ENCODE measurements at places on chromosomes 4 and X.

- DNase-seq: no peak
Measured at GRCh38 chrX:138709886-138710791, 1.4 kb downstream of the FGF13 start.

- DNase-seq: no peak
Measured at GRCh38 chrX:21565025-21565424, 93.1 kb downstream of the KLHL34 start.

DNA sequence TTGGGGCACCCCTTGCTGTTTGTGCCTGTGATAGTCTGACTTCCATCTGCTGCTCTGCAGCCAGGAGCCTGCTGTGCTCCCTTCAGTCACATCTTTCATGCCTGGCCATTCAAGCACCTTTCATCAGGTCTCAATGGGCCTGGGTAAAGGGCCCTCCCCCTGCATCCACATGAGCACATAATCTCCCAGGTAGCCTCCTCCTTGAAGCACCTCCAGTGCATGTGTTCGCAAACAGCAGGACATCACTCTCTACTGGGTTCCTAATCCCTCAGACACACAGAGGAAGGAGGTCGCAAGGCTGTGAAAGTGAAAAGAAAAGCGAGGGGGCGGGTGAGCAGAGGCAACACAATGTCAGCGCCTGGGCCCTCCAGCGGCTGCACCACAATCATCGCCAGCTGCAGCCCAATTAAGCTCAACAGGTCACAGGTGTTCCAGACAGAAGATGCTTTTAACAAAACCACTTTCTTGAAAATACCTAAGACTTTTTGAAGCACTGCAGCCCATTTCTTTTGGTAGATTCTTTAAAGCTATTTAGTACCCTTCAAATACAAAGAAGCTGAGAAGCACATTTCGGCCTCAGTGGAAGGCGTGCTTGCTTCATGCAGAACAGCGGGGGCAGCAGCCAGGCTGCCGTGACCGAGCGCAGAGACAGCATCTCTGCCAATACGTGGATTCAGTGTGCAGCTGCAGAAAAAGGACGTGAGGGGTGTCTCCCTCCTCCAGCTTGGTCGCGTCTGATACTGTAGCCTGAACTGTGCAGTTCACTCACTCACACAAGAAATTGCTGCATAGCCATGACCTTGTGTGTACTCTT is 92.2 kb upstream of the SPRY1 start:
- DNase-seq: no peak

DNA sequence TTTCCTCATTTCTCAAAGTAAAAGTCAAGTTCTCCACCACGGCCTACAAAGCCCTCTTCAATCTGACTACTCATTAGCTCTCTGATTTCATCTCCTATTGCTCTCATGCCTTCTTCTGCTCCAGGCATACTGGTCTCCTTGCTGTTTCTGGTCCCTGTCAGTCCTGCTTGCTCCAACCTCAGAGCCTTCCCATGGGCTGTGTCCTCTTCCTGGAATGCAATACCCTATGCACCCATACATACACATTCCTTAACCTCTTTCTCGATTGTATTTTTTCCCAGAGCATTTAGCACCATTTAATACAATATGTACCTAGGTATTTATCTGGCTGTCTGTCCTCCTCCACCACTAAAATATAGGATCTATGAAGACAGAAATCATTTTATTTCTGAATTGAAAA is 385.2 kb downstream of the GASK1B start:
- no peak for DNase-seq

- no peak for DNase-seq
Measured at GRCh38 chr4:176741253-176741652, 51.5 kb downstream of the VEGFC start.

DNA sequence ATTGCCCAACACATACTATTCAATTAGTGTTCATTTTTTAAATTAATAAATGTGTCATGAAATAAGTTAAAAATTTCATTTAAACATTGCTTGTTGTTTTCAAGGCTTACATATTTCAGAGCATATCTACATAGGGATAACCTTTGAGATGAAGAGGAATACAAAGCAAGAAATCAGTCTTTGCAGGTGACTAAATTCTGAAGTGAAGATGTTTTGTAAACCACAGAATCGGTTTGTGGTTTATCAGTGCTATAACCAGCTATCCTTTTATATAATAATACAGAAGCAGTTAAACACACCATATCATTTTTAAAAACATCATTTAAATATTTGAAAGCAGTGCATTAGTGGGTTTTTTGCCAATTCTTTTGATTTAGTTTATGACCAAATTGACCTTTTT is 26.9 kb downstream of the FAM241A start:
- DNase-seq: no peak

- DNase-seq: no peak
Measured at GRCh38 chr4:77308843-77309242, 151.8 kb downstream of the CCNG2 start.

DNA sequence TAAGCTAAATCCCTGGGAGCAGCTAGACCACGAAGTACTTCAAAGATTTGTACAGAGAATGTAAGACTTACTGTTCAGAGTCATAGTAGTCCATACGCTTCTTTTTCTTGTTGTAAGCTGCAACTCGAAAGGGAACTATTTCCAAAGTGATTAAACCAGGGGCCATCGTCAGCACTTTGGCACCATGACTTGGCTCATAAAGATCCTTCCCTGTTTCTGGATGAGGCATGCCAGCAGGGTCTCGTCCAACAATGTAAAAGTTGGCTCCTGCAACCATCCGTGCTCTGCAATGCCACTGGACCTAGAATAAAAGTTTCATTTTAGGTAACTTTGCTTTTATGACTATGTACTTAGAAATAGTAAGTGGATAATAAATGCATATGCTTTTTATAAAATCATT is 88.5 kb downstream of the PAPSS1 start:
- DNase-seq: no peak

DNA sequence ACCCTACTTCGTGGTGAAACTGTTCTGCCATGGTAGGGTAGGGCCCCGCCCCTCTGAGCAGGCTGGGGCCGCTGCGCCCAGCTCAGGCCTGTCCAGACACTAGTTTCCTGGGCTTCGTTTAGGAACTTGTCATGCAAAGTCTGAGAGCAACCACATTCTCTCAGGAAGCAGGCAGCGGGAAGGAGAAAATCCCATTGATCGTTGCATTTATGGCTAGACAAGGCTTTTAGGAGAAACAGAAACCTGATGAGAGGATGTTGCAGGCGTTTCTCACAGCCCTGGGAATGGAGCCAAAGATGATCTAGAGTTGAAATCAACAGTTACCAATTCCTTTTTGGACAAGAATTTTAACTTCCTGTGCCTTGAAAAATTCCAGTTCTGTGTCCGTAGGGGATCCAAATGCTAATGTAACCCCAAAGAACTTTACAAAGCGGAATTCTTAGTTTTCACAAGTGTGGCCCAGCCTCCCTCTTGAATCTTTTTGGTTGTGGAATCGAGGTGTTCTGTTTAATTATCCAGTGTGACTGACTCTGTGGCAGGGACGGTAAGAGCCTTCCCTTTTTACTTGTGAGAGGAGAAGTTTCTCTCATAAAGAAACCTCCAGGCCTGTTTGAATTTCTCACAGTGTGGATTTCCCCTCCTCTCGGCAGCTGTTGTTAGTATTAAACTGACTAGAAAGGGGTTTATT is 4.5 kb upstream of the CXCL9 start:
- no peak for DNase-seq

- DNase-seq: no peak
Measured at GRCh38 chrX:108601276-108601675, 135.1 kb downstream of the IRS4 start.

DNA sequence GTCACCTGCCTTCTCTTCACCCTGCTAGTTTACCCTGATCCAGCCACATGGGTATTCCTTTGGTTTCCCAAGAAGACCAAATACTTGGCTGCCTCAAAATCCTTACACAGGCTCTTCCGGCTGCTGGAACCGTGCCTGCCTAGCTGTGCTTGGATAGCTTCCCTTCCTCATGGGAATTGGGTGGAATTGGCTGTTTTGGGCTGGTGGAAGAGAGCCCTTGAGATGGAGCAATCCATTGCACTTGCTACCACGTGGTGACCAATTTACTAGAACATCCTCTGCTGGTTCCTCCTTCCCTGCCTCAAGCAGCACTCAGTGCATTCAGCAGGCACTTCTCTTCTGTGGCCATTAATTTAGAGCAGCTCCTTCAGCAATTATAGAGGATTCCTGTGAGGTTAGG is 119.3 kb upstream of the AP1S2 start:
- no peak for DNase-seq

DNA sequence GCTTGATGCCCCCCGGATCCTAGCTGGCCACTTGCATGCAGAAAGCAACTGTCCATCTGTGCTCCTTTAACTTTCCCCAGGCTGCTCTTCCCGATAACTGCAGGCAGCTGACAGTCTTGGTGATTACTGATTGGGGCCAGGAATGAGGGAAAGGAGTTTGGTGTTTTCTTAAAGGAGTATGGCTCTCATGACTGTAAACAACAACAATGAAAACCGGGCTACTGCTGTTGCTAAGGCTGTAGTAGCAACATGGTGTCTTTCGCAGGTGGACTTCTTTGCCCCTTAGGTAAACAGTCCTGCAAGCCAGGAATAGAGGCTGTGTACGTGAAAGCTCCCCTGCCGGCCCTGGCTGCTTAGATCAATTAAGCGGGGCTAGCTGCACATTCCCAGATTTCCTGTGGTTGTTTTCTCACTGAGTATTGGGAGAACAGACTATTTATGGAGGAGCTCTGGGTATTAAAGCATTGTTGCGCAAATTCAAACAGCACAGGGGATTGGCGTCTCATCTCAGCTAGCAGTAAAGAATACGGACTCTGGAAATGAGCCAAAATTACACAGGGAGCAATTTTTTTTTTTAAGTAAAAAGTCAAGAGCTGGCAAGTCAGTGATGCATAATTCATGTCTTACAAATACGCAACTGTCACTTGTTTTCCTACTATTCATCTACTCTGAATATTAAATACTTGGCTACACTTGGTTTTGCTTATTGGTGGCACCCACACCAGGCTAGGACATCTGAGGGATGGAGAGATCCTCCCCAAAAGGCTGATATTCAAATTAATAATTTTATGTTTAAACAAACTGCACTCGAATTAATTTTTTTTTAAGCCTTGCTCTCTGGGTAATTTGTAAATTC is 61.6 kb upstream of the NAP1L5 start:
- DNase-seq: no peak

GRCh38 chr4:84837751-84838150 is 128.7 kb downstream of the WDFY3 start:
- no peak for DNase-seq

DNA sequence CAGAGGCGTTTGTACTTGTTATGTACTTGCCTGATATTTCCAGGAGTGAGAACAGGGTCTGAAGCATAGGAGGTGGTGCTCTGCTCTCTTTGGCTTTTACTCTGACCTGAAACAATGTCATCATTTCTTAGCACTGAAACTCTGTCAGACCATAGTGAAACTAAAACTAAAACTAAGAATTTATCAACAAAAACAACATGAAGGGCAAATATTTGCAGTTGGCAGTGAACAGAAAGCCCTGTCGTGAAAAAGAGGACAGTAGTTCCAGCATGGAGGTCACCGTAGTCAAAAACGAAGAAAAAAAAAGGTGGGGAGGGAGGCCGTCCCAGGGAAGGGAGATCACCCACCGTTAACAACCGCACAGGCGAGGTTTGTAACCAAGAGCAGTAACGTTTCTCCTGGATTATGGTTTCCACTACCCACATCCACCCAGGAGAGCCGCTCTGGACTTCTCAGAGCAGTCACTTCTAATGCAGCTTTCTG is 97.5 kb downstream of the ANK2 start:
- DNase-seq: no peak

GRCh38 chrX:132004728-132005127 is 18.4 kb upstream of the STK26 start:
- DNase-seq: no peak

- no peak for DNase-seq
Measured at GRCh38 chrX:17737986-17738713, 857 bp downstream of the SCML1 start.

- DNase-seq: no peak
Measured at GRCh38 chr4:178963446-178964045, 1521.3 kb upstream of the AGA start.

DNA sequence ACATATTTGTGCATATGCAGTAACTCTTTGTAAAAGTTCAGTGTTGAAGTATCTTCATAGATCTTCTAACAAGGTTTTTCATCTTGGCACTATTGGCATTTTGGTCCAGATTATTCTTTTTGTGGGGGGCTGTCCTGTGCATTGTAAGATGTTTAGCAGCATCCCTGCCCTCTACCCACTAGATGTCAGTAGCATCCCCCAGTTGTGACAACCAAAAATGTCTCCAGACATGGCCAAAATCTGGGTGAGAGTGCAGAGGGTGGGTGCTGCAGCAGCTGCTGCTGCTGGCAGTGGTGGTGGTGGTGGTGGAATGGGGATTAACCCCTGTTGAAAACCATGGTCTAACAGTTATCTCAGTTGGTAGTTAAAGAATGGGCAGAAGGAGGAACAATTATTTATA is 370.0 kb downstream of the GPAT3 start:
- no peak for DNase-seq

DNA sequence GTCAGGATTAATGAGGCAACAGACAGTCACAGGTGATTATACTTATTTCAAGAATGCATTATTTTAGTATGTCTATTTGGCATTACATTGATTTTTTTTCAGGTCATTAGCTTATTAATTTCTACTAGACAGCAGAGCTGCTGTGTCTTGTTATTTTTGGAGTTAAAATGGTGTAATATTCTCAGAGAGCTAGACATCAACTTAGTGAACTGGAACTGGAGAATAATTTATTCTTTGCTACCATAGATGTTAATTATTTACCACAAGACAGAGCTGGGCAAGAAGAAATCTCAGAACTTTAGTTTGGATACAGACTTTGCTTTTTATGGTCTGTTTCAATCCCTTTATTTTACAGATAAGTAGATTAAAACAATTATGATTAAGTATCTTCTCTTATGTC is 10.2 kb upstream of the HPGD start:
- DNase-seq: no peak

DNA sequence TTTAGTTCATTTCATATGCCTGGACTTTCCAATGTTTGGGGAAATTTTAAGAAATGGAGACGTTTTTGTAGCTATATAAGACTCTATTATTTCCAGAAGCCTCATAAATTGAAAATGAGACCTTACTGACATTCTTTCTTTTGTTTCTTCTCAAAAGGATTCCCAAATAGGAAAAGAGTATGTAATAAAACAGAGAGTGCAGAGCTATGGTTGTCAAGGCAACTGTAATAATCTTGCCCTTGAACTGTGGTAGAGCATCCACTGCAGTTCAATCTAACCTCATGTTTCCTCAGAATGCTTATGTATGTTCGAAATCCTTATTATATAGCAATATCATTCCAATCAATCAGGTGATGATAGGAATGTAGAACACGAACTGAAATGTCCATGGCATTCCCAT is 54.1 kb downstream of the AMELX start:
- no peak for DNase-seq

- no peak for DNase-seq
Measured at GRCh38 chrX:41664375-41664901, 24.3 kb upstream of the GPR34 start.

DNA sequence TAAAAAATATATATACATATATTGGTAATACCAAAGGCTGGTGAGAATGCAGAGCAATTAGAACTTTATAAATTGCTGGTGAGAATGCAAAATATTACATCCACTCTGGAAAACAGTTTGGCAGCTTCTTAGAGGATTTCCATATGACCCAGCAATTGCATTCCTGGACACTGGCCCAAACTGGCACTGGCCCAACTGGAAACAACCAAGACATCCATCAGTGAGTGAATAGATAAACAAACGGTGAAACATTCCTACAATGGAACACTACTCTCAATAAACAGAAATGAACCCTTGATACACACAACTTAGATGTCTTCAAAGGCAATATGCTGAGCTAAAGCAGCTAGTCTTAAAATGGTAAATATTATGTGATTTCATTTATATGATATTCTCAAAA is 524.2 kb downstream of the IQCM start:
- DNase-seq: no peak

GRCh38 chr4:119321921-119322687 is at the start of gene FABP2:
TSS of gene FABP2 (minus strand) at chr4:119322138. CDS start at chr4:119322102, 36 bp downstream.
- no peak for DNase-seq

All from hematopoietic multipotent progenitor cell (in vitro differentiated cells).